ENCODE measurements at places on chromosomes 3 and 15.

- DNase-seq, result no peak
Observed at GRCh38 chr3:116984301-116984700, 274.7 kb downstream of the TUSC7 start.

- DNase-seq, result no peak
Observed at GRCh38 chr3:186476044-186476468, 68.1 kb downstream of the CRYGS start.

GRCh38 chr3:124786511-124787241 is 56.4 kb downstream of the UMPS start:
- DNase-seq, result no peak

DNA sequence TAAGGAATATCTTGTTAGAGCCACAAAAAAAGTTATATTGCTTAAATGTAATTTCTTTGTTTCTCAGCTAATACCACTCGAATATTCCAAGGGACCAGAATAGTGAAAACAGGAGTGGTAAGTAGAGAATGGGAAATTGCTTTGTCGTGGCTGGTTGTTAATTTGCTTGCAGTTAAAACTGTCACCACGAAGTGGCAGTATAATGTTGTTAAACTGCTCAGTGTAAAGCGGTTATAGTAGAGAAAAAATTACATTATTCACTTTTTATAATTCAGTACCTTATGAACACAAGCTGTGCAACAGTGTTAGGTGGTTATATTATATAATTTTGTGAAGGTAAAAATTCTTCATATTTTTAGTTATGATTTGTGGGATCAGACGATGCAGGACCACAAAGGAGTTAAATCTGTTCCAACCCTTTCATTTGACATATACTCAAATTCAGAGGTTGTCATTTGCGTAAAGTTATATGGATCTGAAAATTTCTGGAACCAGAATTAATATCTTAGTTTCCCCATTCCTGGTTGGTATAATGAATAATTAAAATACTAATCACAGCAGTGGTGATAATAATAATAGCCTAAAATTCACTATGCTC is 171.8 kb downstream of the FEZF2 start:
- no peak for DNase-seq

GRCh38 chr3:41369838-41370237 is 170.5 kb downstream of the CTNNB1 start:
- DNase-seq, result no peak

- no peak for DNase-seq
Observed at GRCh38 chr3:194042927-194043326, 93.0 kb upstream of the HES1 start.

DNA sequence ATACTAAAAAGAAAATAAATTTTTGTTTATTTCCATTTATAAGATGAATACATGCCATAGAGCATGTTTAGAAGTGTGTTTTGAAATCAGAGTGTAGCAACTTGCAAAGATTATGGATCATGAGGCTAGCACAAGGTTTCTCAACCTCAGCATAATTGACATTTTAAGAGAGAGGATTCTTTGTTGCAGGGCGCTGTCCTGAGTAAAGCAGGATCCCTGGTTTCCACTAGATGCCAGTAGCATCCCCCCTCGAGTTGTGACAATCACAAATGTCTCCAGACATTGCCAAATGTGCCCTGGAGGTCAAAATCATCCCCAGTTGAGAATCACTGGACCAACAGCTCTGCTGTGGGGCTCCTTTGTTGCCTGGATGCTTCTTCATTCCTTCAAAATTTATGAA is 128.5 kb upstream of the RBMS3 start:
- DNase-seq, result peak; percentile 15

GRCh38 chr3:132709761-132710160 is 12.4 kb downstream of the NPHP3 start:
- no peak for DNase-seq

Measured in glutamatergic neuron (in vitro differentiated cells).